LNCaP clone FGC (cell line): ENCODE measurements at places on chromosomes 13 and 19.

DNA sequence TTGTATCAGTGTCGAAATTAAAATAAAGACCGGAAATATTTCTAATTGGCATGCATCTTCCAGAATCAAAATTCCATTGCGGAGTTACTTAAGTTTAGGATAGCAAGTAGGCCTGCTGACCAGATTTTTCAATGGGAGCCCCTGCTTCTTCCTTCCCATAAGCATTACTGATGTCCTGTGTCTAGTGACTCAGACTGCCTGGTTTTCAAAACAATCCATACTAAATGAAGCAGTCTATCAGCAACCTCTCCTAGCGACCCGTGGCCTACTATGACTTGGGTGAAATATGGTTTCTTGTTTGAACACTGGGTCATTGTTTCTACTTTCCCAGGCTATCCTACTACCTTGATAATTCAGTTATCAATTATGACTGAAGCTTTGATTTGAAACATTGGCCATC is 571.6 kb downstream of the TBC1D4 start:
- DNase-seq = no peak

DNA sequence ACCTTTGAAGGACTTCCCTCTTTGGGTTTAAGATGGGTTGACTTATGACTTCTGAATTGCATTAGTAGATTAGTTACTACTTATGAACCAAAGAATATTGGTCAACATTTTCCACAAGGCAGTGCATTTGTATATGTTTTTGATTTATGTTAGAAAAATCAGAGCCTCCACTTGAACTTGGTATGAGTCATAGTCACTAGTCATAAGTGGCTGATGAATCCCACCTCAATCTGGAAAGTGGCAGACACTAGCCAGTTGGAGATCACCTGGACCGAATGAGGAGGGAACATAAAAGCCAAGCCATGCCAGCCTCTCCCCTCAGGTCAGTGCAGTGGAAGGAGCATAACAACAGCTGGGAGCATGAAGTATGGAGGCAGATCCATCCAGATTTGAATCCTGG is 39.3 kb upstream of the SPART start:
- no peak for DNase-seq

GRCh38 chr13:112742583-112742982 is 52.7 kb downstream of the ATP11A start:
- no peak for DNase-seq

- DNase-seq = no peak
Measured at GRCh38 chr13:19068691-19069090, 112.9 kb downstream of the TUBA3C start.

DNA sequence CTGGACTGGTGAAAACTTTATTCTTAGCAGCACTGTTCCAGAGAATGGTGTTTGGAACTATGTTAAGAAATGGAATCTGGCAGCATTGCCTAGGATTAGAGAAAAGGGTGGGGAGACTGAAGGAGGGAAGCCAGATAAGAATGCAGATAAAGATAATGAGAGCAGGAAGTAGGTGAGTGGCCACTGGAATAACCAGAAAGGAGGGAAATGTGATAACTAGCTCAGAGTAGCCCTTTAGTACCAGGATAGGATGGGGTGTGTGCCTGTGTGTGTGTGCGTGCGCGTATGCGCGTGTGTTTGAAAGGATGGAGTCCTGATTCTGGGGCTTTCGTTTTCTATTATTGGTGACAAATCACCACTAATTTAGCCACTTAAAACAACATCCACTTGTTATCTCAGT is 33.4 kb upstream of the FRY start:
- DNase-seq = no peak

DNA sequence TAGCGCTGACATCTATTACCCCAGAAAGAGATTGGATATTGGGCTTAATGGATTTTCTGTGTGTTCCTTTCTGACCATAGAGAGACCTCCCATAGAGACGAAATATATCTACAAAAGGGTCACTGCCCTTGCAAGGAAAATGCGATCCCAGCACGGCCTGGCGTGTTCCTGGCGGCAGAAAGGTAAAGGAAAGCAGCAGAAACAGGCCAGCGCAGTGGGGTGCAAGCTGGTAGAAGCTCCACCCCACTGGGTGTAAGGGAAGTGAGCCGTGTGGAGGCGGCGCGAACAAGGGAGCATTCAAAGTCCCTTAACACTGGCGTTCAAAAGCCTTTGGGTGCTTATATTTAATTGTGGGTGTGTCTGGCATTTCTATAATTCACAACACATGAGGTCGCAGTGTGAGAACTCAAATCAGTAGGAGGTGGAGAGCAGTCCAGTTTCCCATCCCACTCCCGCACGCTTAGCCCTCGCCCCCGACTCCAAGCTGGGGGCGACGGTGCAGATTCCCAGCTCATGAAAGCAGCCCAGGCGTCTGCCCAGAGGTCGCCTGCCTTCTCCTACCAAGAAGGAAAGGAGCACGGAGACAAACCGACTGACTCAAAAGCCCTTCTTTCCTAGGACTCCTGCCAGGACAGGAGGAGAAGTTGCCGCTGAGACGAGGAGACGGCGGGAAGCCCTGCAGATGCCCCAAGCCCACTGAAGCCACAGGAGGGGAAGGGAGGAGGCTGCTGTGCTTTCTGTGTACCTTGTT is 478.4 kb downstream of the FOXO1 start:
- no peak for DNase-seq

DNA sequence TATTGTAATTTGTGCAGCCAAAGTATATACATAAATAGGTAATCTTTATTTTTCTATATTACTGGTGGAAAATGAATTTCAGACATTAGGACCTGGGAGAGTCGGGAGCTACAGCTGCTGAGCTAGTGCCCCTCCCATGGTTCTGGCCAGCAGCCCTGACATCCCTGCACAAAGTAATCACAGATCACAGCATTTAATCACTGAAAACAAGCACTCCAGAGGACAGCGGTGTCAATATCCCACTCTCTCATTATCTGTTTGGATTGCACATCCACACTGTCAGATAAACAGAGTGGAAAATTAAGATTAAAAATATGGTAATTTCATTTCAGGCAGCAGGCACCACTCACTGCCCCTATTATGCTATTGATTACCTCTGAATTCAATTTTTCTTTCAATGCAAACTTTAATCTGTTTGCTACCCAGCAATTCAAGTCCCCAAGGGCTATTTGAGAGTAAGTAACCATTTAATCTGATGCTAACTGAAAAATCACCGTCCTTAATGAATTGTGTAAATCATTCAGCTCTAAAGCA is 254.1 kb upstream of the SOX21 start:
- DNase-seq = no peak

DNA sequence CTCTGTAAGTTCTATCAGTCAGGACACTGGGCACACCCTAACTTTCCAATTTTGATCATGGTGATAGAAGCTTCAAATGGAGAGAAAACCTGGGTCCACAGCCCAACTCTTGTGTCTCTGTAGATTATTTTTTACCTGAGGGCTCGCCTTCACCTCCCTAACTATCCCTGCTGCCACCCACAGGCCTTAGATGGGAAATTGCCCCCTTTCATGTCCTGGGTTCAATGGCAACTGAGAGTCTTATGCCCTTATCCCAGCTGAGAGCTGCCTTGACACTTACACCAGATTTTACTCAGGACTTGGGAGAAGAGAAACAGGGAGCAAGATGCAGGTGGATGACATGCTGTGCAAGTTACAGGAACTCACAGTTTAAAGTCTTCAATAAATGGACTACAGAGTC is 81.7 kb downstream of the RAP2A start:
- no peak for DNase-seq

DNA sequence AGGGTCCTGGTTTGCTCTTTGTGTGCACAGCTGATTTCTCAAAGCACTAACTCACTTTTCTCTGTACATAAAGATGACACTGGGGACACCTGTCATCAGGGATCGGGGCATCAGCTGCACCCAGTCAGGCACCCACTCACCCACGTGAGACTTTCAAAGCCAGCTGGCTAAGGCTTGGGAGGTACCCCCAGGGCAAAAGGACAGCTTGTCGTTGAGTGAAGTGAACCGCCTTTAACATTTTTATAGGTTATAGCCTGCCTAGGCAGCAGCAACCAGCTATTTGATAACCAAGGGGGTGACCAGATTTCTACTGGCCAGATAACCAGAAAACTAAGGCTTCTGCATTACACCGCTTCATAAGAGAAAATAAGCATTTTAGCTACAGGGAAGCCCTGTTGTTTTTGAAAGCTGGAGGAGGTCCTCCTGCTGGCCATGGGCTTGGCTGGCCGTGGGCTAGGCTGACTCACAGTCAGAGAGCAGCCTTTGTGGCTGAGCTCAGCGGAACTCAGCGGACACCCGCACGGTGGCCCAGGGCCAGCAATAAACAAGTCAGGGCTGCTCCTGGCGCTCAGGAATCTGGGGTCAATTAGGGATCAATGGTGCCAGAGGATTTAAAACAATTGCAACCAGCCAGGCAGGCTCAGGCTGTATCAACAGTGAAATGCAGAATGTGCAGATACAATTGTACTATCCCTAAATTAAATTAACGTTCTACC is 57.1 kb downstream of the ALOX5AP start:
- DNase-seq = peak; percentile 34

- no peak for DNase-seq
Measured at GRCh38 chr13:20161275-20161950, 561 bp upstream of the GJA3 start.

- no peak for DNase-seq
Measured at GRCh38 chr13:76461999-76462398, 424.2 kb downstream of the KCTD12 start.

DNA sequence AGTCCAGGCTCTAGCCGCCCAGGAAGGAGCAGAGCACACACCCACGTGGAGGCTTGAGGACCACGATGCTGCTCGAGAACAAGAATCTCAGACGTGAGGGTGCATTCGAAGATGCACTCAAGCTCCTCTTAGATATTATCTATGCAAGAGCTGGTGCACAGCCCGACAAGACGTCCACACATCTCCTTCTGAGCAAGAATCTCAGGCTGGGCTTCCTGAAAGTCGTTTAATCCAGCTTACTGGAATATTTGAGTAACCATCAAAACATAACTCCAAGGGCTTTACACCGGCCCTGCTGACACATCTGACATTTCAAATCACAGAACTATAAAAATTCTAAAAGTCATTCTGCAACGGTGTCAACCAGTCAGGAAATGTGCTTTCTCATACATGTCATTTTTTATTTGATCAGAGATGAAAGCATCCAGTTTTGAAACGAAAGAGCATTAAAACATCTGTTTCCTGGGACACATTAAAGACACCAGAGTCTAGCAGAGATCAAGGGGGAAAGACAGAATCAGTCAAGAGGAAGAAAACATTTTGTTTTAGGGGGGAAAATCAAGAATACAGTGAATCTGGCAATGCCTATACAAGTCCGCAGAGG is 177.7 kb upstream of the IRS2 start:
- DNase-seq = no peak

GRCh38 chr19:16575282-16575681 is 3.1 kb upstream of the SLC35E1 start:
- DNase-seq = no peak

DNA sequence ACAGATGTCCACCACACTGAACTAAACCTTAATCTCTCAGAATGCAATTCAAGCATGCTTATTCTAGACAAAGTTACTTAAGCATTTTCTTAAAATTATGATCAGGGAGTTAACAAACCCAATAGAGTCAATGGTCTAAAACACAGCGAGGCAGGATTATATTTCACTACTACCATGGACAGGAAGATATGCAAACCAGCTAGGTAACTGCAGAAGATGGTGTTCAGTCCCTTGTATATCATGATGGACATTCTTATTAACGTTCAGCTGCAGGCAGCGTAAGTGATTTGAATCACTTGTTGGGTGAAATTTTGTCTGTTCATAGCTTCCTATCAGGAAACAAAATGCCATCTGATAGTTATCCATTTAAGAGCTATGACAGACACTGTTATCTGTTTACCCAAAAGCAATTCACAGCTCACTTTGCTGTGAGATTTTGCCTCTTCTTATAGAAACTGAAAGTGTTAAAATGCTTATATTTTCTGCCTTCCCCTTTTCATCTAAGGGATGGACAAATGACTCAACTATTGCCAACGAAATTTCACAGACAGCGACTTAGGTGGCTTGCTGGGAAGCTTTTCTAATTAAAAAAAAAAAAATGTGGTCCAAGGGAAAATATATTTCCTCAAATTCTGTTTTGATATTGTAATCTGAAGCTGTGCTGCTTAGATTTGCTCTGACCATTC is 591.9 kb downstream of the DACH1 start:
- no peak for DNase-seq

- DNase-seq = no peak
Measured at GRCh38 chr19:47339196-47339880, 7.4 kb downstream of the C5AR2 start.

DNA sequence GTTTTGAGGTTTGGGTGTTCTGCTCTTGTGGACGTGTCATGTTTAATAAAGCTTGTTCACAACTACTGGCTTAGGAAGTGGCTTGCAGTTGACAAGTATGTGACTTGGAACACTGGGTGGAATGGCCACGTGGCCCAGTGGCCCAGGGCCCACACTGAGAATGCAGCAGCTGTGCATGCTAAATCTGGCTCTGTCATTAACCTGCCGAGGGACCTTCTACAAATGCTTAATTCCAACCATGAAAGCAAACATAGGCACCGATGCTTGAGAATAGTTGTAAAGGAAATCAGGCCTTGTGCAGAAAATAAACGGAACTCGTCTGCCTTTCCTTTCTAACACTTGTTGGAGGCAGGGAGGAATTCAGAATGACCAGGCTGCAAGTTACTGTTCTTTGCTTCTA is 11.6 kb upstream of the CLDN10 start:
- DNase-seq = no peak

- no peak for DNase-seq
Measured at GRCh38 chr19:54707962-54708361, 16.3 kb upstream of the KIR3DL3 start.

- no peak for DNase-seq
Measured at GRCh38 chr19:41311072-41311471, 1.1 kb downstream of the CCDC97 start.

GRCh38 chr19:1809678-1810077 is 2.4 kb downstream of the ATP8B3 start:
- no peak for DNase-seq

DNA sequence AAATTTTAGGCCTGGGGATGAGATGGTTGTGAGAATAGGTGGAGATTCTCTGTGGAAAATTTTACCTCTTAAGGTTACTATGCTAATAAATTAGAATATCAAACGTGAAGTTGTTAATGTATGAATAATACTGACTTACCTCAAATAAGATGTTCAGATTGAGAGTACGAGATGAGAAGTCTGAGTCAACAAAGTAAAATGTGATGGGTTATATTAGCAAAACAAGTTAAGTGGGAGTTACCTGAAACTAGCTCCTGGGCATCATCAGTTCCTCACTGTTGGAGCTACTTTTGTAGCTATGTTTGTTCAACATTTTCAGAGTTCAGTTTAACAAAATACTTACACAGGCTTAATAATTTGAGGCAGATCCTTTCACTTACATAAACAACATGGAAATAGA is 108.6 kb downstream of the PIBF1 start:
- no peak for DNase-seq

- DNase-seq = no peak
Measured at GRCh38 chr19:51018745-51019543, 565 bp downstream of the KLK10 start.

DNA sequence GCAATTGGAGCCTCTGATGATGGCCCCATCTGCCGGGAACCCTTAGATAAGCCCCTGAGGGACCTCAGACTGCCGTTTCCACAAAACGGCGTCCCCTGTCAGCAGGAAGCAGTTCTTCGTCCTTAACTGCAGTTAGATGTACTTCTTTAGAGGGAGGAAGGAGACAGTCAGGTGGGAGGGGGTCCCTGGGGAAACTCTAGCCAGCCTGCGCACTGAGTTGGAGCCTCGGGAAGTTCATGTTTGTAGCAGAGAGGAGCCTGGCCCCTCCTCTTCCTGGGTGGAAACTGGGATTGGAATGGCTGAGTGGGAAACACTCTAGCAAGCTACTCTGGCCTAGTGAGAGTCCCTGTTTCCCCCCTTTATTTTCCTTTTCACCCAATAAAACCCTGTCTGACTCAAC is 612.4 kb downstream of the PCDH9 start:
- no peak for DNase-seq
